Posterior cingulate gyrus (tissue), 11 donors: ENCODE measurements at places on chromosomes 7 and 10.

DNA sequence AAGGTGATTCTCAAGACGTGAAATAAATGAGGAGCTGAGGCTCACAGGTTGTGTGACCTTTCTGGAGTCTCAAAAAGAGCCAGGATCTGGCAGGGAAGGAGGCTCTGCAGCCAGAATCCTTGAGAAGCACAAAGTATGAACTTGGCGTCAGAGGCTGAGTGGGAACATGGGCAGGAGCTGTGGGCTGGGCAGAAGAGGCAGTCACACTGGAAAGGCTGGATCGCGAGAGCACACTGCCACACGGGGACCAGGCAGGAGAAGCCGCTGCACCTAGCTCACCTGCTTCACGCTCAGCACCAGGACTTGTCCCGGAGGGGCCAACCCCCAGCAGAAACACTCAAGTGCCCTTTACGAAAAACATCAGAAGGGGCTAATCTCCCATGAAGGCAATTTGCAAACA, 535.0 kb downstream of the TNS3 start:
- no peak for DNase-seq

- no peak for DNase-seq
These were observed 61.2 kb upstream of the ODAD2 start for GRCh38 chr10:28060031-28060607.

DNA sequence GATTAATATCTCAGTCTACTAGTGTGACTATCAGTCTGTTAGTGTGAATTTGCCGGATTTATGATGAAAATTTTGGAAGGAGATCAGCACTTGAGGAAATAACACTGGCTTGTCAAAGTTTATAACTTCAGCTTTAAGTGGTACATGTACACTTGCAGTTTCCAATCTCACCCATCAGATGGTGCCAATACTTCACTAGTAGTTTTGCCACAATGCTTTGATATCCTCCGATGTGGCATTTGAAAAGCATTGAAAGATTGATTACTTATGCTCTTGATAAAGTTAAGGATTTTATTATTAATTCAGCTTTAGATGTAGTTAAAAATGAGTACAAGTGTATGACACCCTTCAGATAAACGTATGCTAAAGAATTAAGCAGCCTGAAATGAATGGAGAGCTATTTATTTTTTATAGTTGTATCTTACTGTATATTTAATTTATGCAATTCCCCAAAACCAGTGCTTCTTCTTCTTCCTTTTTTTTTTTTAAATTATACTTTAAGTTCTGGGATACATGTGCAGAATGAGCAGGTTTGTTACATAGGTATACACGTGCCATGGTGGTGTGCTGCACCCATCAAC, 98.2 kb downstream of the ANLN start:
- DNase-seq = no peak

GRCh38 chr7:45080265-45080957, 8.4 kb downstream of the NACAD start:
- DNase-seq = no peak

GRCh38 chr10:61000769-61001730, 57.1 kb upstream of the RHOBTB1 start:
- peak; percentile 56 for DNase-seq

- no peak for DNase-seq
These were observed 7.5 kb downstream of the MET start for GRCh38 chr7:116679500-116679899.
